ENCODE measurements at places on chromosomes 6 and 20.

GRCh38 chr20:15077733-15078250, 740.4 kb upstream of the FLRT3 start:
- no peak for DNase-seq

- no peak for DNase-seq
Observed at GRCh38 chr6:133314947-133315346, 73.8 kb downstream of the EYA4 start.

GRCh38 chr6:98835149-98836024, 1.0 kb downstream of the POU3F2 start:
- no peak for DNase-seq

- no peak for DNase-seq
Observed at GRCh38 chr6:47335466-47335865, 25.8 kb upstream of the TNFRSF21 start.

- DNase-seq, result no peak
Observed at GRCh38 chr6:9977411-9977810, 437.5 kb downstream of the TFAP2A start.

DNA sequence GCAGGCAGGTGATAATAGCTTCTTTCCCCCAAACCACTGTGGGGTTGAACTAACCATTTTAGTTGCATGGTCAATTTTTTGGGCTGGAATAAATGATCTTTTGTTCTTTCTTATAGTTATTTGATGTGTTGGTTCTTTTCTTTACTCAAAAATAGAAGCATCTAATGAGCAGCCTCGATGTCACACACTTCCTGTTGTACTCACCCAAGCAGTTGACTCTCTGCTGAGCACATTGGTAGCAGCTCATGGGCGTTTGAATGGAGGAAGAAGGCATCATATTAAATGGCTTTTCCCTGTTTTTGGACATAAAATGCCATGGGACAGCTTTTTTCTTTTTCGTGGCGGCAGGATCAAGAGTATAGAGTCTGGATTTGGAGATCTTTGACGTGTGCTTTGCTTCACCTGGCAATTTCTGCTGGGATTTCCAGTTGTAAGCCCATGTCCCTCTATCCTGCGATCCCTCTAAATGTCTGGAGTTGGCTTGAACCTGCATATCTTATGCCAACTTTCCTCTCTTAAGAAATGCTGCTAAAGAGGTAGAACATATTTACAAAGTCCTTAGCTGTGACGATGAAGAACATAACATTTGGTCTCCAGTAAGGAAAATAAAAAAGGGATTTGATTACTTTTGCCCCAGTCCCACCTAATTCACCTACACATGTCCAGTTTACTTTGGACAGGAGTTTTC, 268.3 kb downstream of the PRL start:
- no peak for DNase-seq

GRCh38 chr20:32731882-32732266, 11.4 kb downstream of the COMMD7 start:
- DNase-seq, result no peak

GRCh38 chr6:76779068-76779467, 684.2 kb downstream of the HTR1B start:
- DNase-seq, result no peak

DNA sequence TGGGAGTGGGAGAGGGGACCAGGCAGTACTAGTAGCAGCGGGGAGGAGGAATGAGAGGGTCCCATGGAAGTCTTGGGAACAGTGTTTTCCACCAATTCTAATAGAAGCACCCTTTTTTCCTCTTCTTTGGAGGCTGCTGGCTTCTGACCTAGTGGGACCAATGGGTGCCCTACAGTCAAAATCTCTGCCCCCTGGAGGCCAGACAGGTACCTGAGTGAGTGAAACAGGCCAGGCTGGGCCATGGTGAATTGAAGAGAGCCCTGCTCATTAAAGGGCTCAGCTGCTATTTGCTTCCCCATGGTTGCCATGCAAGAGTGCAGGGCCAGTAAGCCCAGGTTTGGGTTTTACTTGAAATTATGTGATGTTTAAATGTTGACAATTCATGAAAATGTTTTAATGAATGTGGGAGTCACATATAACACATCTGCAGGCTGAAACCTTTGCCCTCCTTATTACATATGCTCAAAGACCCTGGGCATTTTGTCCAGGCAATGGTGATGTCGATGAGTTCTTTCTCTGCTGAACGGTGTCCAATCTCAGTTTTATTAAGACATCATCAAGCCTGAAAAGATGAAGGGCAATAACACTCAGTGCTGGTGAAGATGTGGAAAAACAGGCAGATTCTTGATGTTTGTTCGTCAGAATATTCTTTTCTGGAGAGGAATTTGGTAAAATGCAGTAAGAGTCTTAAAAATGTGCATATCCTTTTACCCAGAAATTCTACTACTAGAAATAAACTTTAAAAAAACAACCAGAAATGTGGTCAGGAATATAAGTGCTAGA, 42.3 kb upstream of the OCSTAMP start:
- no peak for DNase-seq

DNA sequence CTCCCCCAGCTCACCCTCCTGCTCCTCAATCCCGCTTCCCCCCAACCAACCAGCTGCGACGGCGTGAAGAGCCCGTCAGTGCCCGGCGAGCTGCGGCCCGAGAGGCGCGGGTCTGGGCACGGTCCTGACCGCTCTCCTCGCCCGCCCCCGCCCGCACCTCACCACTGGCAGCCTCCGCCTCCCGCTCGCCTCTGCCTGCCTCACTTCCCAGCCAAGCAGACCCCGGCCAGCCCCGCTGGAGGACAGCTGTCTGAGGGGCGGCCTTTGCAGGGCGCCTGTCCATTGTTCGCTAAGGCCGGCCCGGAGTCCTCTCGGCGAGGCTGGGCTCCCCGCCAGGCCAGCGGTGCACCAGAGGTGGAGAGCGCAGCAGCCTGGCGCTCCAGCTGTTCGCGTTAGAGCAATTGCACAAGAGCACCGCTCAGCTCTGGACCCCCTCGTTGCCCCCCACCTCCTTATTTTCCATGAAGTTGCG, 1.3 kb downstream of the SOBP start:
- DNase-seq, result no peak

- DNase-seq, result peak; percentile 6
Observed at GRCh38 chr6:167907837-167908681, 81.3 kb downstream of the AFDN start.

DNA sequence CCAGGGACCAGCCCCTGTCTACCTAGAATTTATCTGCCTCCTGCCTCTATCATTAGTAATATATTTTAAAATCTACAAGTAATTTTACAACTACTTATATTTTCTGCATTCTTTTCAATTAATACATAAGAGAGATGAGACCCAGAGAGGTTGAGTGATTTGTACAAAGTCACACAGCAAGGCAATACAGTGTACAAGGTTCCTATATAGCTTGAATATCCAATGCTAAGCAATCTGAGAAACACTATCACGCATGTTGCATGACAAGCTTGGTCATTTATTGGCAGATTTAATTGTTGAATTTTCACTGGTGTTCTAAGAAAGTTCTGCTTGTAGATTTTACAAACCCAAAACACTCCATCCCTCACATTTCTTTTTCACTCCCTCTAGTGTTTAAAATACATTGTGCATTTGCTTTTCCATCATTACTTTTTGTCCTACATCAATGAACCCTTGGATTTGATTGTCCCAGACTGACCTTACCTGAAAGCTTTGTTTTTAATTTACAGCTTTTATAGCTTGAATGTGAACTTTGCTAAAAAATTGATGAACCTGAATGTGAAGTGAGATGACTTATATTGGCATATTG, 520.9 kb upstream of the CITED2 start:
- no peak for DNase-seq

- DNase-seq, result no peak
Observed at GRCh38 chr6:136184738-136185137, 65.4 kb downstream of the MTFR2 start.

GRCh38 chr6:45084257-45084656, 243.9 kb upstream of the RUNX2 start:
- no peak for DNase-seq

DNA sequence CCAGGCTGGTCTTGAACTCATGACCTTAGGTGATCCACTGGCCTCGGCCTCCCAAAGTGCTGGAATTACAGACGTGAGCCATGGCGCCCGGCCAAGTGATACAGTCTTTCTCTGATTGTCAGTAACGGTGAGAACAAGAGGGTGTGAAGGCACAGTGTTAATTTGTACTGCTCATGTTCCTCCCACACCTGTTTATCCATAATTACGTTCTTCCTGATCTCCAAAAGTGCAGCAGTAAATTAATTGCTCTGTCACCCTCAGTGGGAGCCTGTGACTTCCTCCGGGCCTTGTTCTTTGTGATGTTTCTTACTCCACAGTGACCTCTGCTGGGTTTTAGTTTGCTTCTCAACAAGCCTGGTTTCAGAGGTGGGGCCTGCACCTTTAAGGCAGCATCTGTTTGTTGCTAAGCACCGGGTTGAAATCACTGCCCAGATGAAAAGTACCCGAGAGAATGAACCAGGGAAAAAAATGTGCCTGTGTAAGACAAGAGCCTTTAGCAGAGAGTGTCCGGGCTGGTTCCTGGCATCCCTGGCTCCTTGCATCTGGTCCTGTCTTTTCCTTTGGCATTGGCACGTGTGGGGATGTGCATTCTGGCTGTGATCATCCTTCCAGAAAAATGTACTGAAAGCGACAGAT, 89.1 kb upstream of the CLDN20 start:
- peak; percentile 61 for DNase-seq

- no peak for DNase-seq
Observed at GRCh38 chr6:105014954-105015353, 58.0 kb downstream of the LIN28B start.

DNA sequence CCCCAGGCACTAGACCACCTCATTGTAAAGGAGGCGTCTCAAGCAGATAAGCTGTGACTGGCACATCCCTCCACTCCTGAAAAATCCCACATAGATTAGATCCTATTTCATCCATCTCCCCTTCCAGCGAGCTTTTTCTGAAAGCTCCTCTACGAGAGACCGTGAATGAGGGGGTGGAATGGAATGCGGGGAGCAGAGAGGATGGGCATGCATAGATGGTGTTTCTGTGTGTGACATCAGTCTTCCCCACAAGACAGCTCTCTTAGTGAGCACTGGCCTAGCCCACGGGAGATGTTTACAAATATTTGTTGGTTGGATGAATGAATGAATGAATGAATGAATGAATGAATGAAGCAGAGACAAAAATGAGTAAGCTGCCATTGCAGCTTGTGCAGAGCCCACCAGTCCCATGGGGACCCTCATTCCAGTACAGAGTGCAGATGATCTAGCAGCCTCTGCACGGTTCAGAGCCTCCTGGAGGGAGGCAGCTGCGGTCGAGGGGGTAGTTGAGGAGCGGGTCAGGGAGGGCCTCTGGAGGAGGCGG, 98.4 kb downstream of the DLGAP4 start:
- no peak for DNase-seq

GRCh38 chr20:57231161-57231560, 35.3 kb downstream of the BMP7 start:
- DNase-seq, result no peak

- DNase-seq, result peak; percentile 81
Observed at GRCh38 chr6:37210313-37210968, 40.5 kb downstream of the PIM1 start.

DNA sequence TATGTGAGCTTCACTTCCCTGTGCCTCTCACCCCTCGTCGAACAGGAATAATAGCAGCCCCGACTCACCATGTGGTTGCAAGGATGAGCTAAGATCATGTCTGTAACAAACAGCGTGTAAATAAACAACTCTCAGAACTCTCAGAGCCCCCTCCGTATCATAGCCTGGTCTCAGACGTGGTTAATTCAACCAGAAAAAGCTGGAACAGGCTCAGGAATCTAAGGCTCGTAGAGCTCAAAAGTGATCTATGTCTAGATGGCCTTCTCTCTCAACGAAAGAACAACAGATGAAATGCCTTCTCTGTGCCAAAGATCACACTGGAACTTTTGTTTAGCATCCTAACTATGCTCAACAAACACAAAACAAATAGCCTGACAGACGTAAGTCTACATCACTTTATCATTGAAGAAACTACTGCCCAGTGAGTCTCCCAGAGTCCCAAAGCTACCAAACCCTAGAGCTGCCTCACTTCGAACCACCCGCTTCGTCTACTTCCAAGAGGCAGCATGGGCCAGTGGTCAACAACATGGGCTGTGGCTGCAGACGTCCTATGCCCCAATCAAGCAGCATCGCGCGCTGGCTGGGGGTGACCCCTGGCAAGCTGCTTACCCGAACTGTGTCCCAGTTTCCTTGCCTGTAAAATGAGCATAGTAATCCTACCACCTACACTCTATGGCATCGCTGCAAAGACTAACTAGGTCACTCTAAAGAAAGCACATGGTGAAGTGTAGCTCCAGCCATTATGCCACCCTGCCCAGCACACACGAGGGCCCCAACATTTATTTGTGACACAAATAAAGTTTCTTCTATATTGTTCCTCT, 35.1 kb downstream of the NFATC2 start:
- no peak for DNase-seq

GRCh38 chr6:98833307-98834059, 891 bp upstream of the POU3F2 start:
- no peak for DNase-seq

- DNase-seq, result no peak
Observed at GRCh38 chr6:155710704-155711103, 255.1 kb upstream of the NOX3 start.

DNA sequence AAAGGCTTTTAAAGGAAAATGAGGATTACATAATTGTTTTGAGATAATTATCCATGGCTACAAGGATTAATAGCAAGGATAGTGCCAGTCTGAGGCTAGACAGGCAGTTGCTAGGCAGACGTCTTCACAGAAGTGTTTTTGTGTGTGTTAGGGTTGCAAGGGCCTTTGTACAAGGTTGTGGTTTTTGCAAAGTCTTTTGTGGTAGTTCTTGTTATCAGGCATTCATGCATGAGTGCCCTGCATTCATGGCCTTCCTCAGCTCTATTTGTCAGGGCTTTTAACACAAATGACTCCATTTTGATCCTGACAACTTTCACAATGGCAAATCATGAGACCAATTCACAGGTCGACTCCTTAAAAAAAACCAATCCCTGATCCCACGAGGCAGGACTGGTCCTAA, 68.1 kb upstream of the TXNDC5 start:
- no peak for DNase-seq

DNA sequence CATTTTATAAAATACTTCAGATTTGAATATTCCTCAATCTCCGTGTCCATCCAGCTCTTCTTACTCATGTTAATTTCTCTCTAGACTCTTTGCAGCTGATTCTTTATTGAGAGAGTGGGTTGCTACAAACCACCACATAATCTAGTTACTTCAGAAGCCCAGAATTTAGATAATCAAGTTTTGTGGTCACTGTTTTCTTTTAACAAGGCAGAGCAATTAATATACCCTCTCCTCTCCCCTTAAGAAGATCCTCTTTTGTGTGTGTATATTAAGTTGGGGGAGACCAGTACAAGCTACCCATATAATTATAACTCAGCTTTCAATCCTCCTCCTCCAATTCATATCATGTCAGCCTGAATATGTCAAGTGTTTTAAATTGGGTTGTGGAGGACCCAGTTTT, 95.1 kb downstream of the IRAK1BP1 start:
- no peak for DNase-seq

GRCh38 chr20:58229198-58229798, 845 bp upstream of the ANKRD60 start:
- no peak for DNase-seq

DNA sequence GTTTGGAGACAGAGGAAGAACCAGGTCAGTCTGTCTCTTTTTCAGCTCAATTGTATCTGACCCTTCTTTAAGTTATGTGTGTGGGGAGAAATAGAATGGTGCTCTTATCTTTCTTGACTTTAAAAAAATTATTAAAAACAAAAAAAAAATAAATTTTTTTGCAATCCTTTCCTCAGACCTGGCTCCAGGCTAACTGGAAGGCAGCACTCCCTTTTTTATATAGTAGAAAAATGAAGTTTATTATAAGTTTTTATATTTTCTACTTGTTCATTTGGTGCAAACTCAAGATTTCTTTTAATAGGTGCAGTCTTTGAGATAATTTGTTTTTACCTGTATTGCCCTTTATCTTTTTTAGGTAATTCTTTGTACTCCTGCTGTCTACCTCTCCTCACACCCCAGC, 129.6 kb downstream of the SULF2 start:
- no peak for DNase-seq
